ENCODE measurements at places on chromosomes 6 and 20.

DNA sequence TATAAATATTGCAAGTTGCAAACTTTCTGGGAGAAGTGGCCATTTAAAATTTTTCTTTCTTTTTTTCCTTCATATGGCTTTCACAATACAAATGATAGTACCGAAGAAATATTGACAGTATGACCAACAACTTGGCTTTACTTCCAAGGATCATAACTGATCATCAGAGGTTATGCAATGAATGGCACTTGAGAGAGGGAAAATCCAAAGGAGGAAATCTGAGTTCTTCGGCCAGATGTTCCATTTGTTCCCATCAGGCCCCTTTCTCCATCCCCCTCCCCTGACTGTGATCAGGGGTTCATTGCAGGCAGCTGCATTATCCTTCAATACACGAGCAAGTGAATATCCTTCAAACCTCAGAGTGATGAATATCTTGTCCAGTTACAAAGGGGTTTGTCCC is 130.0 kb upstream of the UST start:
- DNase-seq, result no peak

DNA sequence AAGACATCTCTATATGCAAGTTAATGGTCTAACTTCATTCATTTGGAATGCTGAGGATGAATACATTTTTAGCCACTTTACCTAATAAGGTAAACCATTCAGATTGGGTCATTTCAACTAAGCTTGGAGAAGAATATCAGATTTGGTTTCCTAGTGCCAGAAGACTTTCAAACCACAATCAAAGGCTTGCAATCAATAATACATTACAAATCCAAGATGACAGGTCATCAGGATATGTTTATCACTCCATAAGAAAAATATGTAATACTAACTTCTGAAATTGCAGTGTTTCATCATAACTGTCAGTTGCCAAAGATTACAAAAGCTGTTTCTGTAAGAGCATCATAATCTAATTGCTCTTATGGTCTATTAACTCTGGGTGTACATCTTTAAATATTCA is 654.0 kb downstream of the COL12A1 start:
- no peak for DNase-seq

GRCh38 chr6:74557236-74557635 is 648.6 kb downstream of the COL12A1 start:
- DNase-seq, result no peak

DNA sequence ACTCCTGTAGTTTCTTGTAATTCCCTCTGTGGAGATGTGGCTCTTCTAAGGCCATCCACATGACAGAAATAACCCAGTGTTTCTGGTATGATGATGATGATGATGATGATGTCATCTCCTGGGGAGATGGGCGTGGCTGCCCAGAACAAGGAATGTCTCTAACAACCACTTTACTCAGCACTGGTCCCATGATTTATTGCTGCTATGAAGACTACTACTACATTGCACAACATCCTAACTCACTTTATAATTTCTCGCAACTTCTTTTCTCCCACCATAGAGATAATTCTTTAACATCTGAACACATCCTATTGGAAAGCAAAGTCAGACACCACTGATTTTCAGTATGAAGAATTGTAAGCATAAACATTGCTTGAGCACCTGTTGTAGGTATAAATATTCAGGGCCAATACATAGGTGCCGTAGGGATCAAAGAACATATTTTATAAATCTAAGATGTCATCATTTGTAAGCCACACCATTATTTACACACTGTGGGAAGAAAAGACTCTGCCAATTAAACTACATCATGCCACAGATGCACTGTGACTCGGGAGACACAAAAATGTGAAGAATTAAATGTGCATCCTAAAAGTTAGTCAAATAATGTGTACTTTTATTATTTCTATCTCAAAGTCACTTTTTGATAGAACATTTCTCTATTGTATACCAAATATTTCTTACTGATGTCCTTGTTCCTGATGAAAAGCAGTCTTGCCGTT is 6.4 kb downstream of the TPMT start:
- no peak for DNase-seq

GRCh38 chr20:896501-897025 is 19.6 kb downstream of the ANGPT4 start:
- DNase-seq, result no peak

- no peak for DNase-seq
Observed at GRCh38 chr6:154752022-154752421, 18.8 kb downstream of the SCAF8 start.

- DNase-seq, result no peak
Observed at GRCh38 chr6:33631971-33632557, 10.9 kb downstream of the ITPR3 start.

GRCh38 chr6:44697327-44697726 is 309.8 kb downstream of the CDC5L start:
- no peak for DNase-seq

DNA sequence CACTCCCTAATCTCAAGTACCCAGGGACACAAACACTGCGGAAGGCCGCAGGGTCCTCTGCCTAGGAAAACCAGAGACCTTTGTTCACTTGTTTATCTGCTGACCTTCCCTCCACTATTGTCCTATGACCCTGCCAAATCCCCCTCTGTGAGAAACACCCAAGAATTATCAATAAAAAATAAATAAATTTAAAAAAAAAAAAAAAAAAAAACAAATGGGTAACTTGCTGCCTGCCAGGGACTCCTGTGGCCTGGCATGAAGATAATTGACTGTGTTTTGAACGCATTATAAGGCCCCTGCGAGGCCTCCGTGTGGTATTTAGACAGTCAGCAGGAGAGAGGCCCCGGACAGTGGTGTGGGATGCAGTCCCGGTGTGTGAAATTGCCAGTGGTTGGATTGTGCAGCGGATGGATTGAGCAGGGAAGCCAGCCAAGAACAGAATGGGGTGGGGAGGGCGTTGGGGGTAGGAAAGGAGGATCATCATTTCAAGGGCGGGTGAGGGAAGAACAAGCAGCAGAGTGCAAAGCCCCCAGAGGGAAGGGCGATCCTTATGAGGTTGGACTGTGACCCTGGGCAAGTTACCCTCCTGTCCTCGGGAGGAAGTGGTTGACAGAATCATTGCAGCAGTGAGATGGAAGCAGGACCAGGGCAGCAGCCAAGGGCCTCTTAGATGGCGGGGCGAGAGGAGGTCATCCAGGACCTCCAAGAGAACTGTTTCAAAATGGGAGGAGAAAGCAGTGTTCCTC is 43.3 kb downstream of the PPARD start:
- DNase-seq, result no peak

GRCh38 chr6:9520417-9521151 is 894.3 kb downstream of the TFAP2A start:
- no peak for DNase-seq

- DNase-seq, result no peak
Observed at GRCh38 chr20:14556206-14556605, 218.8 kb upstream of the FLRT3 start.

DNA sequence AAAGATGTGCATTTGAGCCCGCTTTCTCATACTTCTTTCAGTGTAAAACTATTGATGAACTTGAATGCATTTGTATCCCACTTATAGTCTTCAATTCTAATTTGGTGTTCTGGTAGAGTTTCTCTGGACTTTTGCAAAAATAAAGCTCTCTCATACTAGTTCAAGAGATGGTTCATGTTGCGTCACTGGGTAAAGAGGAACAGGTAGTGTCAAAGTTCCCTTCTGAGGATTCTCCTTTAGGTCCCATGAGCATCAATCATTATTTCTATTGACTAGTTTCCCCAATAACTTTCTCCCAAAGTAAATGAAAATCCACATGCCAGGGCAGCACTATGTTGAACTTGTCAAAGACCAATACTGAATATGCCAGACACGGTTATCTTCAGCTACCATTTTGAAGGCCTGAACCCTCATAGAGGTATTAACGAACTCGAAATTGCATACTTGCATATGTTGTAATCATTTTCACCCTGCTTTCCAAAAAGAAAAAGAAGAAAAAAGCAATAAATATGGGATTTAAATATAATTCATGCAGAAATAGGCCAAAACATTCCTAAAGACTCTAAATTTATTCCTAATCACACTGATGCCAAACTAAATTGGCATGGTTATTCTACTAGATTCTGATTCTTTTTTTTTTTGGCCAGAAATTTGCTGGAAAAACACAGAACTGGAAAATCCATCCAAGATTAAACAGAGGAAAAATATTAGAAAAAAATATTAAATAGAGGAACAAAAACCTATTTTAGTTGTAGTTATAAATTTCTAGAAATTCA is 84.5 kb downstream of the SGK1 start:
- no peak for DNase-seq

DNA sequence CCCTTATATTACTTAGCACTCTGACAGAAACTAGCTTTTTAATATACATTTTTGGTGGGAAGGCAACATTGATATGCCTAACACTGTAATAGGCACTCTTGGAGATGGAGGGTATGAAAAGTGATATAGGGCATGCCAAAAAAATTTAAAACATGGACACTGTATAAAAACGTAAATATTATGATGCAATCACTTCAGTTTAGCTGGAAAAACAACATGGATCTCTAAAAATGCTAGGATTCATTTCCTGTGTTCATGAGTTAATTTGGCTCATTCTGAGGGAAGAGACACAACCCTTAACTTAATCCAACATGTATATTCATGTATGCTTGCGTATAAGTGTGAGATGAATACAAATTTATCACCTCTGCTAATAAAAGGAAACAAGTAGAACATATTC is 157.3 kb upstream of the TFAP2D start:
- DNase-seq, result no peak

GRCh38 chr20:62198496-62198895 is 15.7 kb downstream of the MTG2 start:
- no peak for DNase-seq

DNA sequence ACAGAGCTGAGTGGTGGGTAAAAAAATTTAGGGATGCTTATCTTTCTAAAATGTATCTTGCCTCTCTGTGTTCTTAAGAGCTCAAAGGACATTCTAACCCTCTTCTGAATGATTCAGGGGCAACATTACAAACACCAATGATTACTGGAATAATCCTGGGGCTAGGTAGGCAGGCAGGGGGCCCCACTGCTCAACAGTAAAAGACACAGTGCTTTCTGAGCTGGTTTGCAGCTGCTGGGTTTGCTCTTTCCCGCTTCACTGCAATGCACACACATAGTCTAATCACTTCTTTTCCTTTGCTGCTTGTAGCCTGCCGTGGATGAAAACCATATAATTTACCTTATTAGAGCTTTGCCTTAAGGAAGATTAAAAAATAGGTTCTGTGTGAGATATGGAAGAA is 23.9 kb downstream of the CLDN20 start:
- DNase-seq, result no peak

DNA sequence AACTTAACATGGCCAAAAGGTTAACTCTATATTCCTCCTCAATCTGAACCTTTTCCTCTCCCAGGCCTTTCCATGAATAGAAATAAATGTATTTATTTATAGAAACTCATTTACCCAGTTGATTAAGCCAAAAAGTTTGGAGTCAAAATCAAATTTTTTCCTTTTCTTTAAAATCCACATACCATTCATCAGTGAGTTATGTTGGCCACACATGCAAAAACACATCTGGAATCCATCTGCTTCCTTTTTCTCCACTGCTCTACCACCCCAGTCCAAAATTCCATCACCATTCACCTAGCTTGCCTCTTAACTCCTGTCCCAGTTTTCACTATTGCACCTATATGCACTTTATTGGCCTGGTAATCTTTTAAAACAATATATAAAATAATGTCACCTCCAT is 62.4 kb upstream of the TMEM200A start:
- no peak for DNase-seq

- no peak for DNase-seq
Observed at GRCh38 chr6:97052896-97053295, 128.4 kb downstream of the KLHL32 start.

- DNase-seq, result no peak
Observed at GRCh38 chr6:7106752-7107577, 796 bp upstream of the RREB1 start.

Measured in NCI-H1105 treated with DMSO at 0.1 percent for 48 hours (cell line).